Cerebellar nuclear complex (tissue), 1 donor: ENCODE measurements at places on chromosomes 13 and 19.

DNA sequence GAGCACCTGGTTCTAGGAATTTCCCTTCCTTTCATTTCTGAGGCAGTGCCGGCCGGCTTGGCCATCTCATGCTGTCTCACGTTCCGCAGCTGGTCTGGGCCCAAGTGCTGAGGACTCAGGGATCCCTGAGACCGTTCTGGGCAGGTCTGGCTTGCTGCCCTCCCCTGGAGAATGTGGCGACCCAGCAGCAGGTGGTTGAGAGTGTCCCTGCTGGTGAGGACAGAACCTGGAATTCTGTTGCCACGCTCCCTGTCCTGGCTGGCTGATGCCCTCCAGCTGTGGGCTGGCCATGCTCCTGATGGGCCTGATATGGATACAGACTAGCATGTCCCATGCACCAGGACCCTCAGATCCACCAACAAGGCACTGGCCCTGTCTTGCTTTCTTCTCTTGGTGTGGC is 114.0 kb upstream of the C1QTNF9B start:
- no peak for DNase-seq

- DNase-seq: no peak
These were observed 87.3 kb downstream of the COL4A2 start for GRCh38 chr13:110394371-110394841.

DNA sequence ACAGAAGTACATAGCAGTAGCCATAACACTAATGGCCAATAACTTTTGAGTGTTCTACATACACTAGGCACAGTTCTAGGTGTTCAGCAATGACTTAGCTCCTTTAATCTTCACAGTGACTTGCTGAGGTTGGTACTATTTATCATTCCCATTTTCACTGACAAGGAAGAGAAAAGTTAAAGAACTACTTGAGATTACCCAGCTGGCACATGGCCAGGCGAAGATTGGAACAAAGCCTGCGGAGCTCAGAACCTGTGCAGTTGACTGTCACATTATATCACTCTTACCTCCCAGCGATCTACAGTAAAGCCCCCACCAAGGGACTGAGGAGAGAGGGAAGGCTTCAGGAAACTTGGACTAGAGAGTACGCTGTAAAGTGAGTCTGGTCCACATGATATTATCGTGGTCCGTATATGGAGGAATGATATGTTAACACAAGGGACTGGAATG is 42.4 kb upstream of the WDFY2 start:
- DNase-seq: no peak

DNA sequence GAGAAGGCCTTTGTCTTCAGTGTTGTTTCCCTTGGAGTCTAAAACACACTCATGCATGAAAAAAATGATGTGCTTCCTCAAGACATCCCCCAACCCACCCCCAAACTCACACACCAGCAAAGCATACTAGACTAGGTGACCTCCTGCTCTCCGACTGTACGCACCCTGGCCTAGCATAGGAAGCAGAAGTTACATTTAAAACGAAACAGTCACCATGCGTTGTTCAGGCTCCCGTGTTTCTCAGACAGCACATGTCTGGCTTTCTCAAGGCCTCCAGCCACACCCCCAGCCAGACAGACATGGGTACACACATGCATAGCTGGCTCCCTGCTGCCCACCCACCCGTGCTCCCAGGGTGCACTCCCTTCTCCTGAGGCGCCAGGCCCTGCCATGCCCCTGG is 28.7 kb upstream of the C1QTNF9 start:
- DNase-seq: no peak

GRCh38 chr19:24000656-24001055 is 86.0 kb downstream of the ZNF726 start:
- no peak for DNase-seq

DNA sequence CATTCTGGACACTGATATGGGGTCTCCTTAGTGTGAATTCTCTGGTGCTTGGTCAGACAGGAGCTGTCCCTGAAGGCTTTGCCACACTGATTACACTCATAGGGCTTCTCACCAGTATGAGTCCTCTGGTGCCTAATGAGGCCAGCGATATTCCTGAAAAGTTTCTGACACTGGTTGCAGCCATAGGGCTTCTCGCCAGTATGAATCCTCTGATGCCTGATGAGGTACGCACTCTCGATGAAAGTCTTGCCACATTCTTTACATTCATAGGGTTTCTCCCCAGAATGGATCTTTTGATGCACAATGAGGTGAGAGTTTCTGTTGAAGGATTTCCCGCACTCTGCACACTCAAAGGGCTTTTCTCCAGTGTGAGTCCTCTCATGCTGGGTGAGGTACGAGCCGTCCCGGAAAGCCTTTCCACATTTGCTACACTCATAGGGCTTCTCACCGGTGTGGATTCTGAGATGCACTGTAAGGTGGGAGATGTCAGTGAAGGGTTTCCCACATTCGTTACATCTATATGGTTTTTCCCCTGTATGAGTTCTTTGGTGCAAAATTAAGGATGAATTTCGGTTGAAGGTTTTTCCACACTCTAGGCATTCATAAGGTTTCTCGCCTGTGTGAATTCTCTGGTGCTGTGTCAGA is 22.4 kb downstream of the ZNF329 start:
- no peak for DNase-seq

DNA sequence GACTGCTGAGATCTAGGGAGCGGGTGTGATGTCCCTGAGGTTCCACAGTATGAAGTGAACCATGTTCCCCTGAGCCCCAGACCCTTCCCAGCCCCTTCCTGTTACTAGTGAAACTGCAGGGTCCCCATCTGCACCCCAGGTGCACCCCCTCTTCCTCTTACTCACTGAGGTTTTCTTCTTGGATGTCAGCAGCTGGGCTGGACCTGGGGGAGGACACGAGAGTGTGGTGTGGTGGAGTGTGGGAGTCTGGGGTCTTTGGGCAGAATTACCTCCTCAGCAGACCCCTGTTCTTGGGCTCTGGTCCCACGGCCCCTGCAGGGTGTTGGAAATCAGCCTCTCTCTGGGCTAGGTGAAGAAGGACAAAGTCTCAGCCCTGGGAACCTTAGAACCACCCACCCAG is 3.3 kb upstream of the LILRA6 start:
- DNase-seq: no peak

DNA sequence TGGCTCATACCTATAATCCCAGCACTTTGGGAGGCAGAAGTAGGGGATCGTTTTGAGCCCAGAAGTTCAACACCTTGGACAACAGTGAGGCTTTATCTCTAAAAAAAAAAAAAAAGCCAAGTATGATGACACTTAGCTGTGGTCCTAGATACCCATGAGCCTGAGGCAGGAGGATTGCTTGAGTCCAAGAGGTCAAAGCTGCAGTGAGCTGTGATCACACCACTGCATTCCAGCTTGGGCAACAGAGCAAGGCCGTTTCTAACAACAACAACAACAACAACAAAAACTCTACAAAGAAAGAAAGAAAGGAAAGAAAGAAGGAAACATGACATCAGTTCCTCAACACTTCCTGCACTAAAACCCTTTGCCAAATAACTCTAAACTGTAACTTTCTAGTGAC is 265.1 kb upstream of the DACH1 start:
- DNase-seq: no peak

- no peak for DNase-seq
These were observed 140.8 kb downstream of the SHISA2 start for GRCh38 chr13:25910991-25911419.

GRCh38 chr13:33800646-33801186 is 17.2 kb upstream of the RFC3 start:
- DNase-seq: no peak

DNA sequence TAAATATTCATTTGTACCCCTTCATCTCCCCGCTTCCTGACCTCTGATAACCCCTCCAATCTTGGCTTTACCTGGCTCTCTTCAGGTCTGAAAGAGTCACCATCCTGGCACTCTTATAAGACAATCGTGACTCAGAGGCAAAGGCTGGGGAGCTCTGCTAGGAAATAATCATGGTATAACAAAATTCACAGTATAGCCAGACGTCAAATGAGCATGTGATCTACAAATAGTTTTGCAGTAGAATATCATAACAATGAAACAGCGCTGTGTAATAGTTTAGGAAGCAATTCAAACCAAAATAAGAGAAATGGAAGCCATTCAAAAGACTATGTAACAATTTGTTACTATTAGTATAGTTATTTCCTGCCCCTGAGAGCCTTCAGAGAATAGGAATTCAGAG is 34.2 kb downstream of the RXFP2 start:
- DNase-seq: no peak

DNA sequence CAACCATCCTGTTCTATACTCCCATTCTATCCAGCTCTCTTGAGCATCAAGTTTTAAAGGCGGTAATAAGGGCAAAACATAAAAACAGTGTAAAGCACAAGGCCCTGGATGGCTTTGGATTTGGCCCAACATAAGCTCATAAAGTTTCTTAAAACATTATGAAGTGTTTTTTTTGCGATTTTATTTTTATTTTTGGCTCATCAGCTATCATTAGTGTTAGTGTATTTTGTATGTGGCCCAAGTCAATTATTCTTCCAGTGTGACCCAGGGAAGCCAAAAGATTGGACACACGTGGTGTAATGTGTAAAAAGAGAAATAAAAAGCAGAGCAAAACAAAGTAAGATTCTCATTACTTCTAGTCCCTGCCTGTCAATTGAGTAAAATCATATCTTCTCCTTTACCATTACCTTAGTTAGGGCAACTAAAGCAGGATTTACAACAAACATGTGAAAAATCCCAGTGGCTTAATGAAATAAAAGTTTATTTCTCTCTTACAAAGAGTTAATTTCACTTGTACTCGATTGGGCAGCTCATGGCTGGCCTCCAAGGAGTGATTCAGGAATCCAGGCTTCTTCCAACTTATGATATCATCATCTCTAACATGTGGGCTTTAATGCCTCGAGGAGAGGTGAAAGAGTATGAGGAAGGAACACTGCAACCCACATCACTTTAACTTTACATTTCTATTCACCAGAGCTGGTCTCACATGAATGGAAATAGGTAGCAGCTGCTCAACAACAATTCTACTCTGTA is 725.2 kb upstream of the SLITRK1 start:
- DNase-seq: no peak

DNA sequence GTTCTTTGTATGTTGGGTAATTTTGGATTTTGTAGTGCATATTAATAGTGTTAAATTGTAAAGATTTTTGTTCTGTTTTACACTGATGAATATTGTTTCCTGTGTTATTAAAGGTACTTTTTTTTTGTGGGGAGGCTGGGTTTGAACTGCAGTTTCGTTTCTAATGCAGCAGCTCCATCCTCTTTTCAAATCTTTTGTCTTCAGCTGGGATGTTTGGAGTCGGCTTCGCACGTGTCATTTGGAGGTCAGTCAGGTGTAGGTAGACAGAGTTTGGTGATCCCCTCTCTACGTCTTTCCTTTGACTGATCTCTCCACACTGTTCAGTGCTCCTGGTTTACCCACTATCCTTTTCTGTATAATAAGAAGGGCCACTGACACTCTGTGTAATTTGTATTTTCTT is 30.3 kb downstream of the TDRD3 start:
- no peak for DNase-seq

DNA sequence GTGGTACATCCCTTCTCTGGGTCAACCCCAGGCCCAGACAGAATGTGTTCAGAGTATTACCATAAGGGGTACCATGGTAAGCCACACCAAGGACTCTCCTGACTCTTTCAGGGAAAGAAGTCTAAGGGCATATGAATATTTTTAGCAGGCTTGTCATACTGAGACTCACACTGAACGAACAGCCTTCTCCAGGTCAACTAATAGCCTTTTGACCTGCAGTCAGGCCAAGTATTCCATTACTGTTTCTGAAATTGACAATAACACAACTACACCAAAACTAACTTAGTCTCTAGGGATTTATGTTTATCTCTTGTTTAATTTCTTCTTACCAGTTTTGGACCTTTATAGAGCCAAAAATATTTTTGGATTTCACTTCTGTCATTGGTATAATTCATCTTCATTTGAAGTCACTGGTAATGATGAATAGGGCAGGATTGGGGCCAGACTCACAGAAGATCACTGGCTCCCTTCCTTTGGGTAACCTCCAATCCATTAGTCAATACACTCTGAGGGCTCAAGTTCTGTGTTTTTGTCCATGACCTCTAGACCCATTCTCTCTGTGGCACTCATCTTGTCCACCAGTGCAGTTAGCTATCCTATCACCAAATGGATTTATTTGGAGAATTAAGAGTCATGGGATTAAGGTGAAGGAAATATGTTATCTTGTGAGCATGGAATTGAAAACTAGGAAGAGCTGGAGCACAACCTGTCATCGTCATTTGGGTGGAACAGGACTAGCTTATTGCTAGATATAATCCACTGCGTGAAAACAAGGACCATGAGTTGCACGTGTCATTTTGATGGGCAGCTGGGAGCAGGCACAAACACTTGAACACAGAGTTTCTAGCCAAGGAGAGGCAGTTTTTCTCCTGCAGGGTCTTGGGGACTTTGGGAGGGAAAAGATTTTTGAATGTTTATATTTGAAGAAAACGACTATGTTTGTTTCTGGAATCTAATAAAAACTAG is 313.3 kb downstream of the DCLK1 start:
- no peak for DNase-seq

GRCh38 chr19:10388957-10389356 is 8.6 kb upstream of the TYK2 start:
- peak; percentile 55 for DNase-seq

DNA sequence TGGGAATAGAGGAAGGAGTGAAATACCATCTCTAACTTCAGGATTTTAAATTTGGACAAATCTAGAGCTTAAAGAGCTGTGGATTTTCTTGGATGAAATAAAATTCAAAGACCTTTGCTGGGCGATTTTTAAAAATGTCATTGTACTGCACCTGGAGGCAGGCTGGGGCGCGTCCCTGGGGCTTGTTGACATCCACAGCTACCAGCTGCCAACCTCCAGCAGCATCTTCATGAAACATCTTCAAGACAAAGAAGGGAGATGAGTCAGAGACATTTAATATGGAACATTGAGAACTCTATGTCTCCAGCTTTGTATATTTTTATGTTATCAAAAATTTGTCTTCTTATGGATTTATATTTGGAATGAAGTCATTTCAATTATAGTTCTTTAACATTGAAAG is 132.5 kb downstream of the NALCN start:
- no peak for DNase-seq

DNA sequence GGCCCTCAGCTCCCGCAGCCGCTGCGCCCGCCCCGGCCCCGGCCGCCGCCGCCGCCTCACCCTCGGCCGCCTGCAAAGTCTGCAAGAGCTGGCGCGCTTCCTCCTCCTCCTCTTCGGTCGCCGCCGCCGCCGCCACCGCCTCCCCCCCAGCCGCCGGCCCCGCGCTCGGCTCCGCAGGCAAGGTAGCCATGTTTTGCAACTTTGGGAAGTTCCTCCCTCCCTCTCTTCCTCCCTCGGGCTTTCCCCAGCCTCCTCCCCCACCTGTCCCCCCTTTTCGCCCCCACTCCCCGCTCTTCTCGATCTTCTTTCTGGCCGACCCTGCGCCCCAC is 433 bp downstream of the SIX5 start:
- DNase-seq: no peak

DNA sequence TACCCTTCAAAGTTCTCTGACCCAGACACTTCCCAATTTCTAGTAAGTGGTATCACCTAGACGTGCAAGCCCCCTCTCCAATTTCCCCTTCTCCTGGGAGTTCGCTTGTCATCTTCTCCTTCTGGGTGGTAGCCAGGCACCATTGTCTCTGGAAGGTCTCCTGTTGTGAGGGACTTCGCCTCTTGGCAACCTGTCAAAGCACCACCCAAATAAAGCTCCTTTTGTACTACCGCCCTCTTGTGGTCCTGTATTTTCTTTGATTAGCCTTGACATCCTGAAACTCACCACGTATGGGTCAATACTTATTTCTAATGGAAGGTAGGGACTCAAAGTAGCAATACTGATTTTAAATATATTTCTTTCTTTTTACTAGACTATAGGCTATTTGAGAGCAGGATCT is 8.2 kb downstream of the GPC5 start:
- no peak for DNase-seq

- no peak for DNase-seq
These were observed at the start of gene PRR12 for GRCh38 chr19:49590971-49591730. TSS of gene PRR12 (plus strand) at chr19:49591182. CDS start at chr19:49591655, 473 bp downstream.

GRCh38 chr13:110329798-110330461 is 22.8 kb downstream of the COL4A2 start:
- no peak for DNase-seq
